ENCODE measurements at places on chromosomes 4 and X.

DNA sequence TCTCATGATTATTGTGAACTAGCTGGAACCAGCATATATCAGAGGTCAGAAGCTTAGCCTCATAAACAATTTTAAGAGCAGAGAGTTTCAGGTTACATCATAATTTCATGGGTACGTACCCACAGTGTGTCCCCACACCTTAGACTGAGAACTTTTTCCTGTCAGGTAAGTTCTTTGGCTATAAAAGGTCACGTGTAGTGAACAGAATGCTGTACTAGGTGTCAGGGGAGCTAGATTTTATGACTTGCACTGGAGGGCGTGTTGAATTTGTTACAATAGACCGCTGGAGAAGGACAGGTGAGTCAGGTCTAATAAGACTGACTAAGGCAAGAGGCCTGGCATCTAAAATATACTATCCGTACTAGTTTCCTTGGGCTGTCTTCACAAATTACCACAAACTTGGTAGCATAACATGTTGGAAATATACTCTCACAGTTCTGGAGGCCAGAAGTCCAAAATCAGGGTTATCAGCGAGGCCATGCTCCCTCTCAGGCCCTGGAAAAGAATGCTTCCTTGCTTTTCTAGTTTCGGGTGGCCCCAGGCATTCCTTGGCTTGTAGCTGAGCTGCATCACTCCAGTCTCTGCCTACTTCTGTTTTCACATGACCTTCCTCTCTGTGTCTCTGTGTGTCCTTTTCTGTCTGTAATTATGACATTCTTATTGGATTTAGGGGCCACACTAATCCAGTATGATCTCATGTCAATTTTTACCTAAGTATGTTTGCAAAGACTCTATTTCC, 512.0 kb upstream of the NR3C2 start:
- DNase-seq: no peak

DNA sequence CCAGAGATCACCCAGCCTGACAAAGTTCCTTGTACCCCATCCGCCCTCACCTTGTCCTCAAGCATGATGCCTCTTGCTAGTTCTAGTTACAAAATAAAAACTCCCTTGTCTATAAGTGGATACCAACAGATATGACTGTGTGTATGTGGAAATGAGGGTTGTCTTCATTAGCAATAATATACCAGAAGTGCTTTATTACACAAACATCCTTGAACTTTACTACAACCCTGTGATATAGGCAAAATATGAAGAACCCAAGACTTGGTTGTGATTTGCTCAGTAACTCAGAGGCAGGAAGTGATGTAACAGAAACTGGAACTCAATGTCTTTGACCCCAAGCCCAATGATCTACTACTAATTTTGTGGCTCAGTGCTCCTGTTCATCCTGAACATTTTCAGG, 97.6 kb downstream of the AKAP4 start:
- DNase-seq: no peak

- DNase-seq: no peak
Observed at GRCh38 chr4:1126506-1126905, 13.1 kb upstream of the RNF212 start.

DNA sequence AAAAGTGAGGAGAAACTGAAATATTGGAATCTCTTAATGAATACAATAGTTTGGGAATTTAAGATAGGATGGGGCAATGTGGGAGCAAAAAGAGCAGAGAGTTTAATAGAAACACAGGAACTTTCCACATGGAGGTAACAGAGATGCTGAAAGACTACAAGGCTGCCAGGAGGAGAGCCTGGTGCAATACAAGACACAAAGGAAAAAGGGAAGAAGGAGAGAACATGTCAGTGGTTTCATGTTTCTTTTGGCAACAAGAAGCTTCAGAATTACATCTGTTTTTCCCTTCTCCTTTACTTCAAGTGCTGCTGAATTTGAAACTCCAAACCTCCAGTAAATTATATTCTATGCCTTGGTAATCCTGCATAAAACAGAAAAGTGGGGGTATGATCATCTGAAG, 474.3 kb downstream of the FAT4 start:
- DNase-seq: no peak

GRCh38 chr4:108068442-108068841, 78.8 kb downstream of the HADH start:
- DNase-seq: no peak

GRCh38 chr4:17251101-17251500, 260.8 kb downstream of the QDPR start:
- DNase-seq: no peak

DNA sequence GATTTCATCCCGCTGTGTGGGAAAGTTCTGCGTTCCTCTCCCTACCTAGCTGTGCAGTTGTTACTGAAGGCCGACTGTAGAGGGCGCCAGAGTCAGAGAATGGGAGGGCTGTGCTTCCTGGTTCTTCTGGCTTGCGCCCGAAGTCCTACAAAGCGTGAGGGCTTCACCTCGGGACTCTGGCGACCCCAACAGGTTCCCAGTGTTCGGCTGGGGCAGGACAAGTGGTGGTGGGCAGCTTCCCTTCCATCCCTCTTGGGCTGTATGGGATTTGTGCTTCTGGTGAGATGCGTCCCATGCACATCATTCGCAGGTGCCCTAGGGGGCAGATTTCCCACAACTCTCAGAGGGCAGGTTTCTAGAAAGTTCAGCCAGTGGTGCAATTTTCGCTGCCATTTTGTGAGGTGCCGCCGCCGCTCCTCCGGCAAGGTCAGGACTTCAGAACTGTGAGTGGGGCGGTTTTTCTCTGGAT, 27.3 kb downstream of the CT45A1 start:
- DNase-seq: peak; percentile 10

GRCh38 chr4:15552557-15553362, 83.1 kb downstream of the CC2D2A start:
- no peak for DNase-seq

DNA sequence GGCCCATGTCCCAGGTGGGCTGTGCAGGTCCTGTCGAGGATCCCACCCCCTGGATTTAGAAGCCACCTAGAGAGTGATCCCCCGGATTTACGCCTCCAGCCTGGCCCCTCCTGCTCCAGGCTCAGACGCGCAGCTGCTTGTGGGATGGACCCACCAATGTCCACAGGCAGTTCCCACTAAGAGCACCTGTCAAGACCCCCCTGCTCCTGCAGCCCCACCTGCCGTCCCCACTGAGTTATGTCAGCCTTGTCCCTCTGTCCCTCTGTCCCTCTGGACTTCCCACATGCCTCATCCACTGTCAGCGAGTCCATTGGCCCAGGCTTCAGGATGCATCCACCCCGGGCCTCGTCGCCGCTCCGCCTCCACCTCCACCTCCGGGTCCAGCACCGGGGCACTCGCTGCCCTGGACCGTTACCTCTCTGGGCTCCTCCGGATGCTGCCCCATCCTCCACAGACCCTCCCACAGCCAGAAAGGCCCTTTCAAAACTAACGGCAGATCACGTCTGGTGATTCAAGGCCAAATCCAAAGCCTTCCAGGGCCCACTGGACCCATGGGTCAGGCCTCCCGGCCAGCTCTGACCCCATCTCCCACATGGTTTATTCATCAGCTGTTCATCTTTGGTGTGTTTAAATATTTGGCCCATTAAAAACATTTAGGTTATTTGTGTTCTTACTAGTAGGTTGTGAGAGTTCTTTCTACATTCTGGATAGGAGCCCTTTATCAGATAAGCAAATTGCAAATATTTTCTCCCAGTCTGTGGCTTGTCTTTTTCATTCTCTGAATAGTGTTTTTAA, 28.3 kb downstream of the HTRA3 start:
- DNase-seq: no peak

DNA sequence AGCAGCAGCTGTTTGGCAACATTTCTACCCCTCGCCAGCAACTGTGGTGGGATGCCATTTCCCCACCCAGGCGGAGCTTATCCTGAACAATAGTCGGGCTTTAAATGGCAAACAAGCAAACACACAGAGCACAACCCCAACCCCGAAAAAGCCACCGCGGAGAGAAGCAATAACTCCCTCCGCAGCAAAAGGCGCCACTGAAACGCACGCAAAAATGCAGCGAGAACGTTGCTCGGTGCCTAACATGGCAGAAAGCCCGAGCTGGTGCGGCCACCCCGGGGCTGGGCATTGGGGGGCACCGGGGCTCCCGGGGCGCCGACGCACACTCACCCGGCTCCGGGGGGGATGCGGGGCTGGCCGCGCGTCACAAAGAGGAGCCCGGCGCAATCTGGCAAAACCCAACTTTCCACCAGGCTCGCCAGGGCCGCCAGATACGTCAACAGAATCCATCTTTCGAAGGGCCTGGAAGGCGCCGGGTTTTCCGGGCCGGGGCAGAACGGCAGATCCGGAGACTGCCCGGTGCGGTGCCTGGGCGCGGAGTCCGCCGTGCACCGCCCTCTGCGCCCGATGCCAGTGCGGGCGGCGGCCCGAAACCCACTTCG, 818 bp downstream of the RAI2 start:
- no peak for DNase-seq

DNA sequence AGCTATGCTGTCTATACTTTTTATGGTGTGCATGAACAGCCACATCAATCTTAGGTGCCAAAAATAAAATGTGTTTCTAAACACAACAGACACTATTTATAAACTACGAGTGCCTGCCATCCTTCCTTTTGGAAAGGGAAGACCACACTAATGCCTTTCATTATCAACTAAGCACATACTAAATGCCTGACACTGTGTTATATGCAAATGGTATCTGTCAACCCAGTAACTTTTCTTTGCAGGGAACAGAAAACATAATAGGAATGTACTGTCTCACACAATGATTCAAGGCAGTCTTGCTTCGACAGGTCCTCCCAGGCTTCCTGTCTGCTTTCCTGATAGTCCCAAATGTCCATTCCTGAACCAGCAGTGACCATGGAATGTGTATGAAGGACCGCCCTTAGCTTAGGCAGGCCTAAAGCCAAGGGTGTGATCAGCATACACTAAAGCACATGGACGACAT, 43.8 kb downstream of the ADGRA3 start:
- DNase-seq: no peak
